ENCODE measurements at places on chromosomes 5 and 9.

DNA sequence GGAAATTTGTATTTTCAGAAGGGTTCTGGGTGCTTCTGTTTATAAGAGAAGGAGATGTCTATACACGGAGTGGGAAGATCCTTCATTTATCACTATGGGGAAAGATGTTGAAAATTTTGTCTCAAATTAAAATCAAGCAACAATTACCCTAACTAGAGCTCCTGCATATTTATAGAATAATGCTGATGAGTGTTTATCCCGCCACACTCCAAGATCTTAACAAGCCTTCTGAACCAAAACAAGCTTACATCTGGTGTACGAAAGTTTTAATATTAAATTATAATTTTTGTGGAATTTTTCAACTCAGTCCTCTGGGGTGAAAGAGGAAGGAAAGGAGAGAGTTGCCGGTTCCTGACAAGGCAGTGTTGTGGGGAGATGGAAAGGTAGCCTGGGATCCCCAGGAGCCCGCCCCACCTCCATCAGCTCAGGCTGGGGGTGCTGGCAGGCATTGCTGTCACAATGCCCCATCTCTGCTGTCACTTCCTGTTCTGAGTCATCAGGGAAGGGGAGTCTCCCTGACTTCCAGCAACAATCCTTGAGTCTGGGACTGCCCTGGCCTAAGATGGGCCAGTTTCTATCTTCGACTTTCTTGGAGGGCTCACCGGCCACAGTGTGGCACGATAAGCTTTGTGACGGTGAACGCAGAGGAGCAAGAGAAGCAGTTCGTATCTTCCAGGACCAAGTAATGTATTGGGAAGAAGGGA, 64.5 kb downstream of the ERAP1 start:
- DNase-seq: peak; percentile 43

DNA sequence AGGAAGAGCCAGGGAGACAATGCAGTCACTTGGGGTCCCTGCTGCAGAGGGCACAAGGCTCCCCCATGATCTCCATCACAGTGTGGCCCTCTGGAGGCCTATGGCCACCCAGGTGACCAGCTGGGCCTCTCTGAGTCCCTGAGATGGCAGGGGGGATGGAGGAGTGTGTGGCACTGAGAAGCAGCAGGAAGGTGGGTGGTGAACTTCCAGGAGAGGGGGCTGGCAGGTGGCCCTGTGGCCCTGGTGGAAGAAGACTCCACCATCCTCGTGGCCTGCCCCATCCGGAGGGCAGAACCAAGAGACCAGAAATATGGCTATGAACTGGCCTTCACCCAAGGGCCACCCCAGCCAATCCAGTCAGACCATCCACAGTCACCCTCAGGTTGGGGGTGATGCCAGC, 31.7 kb upstream of the AFAP1L1 start:
- DNase-seq: no peak

- DNase-seq: no peak
Measured at GRCh38 chr9:76586390-76587314, 127.7 kb downstream of the GCNT1 start.

DNA sequence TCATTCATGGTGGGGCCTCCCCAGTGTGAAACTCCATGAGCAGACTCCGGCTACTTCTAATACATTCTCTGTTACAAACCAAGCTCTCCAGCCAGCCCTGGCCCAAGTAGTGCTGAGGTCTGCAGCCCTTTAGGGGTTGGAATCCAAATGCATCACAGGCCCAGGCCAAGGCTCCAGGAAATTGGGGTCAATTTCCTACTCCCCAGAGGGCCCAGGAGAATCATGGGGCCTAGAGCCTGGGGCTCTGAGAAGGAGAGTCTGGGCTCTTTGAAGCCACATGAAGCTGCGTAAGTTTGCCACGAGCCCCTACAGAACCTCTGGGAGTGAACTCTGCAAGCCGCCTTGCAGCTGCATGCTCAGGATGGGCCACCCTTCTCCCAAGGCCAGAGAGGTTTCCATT, 206.4 kb downstream of the PAPPA start:
- DNase-seq: no peak

GRCh38 chr5:131999041-131999440, 12.4 kb downstream of the ACSL6 start:
- no peak for DNase-seq
